ENCODE measurements at places on chromosomes 5 and 9. TPM values are rescaled to one million over a fixed set of nuclear protein-coding genes. Genes with fewer than 3 reads are reported as not detected.

DNA sequence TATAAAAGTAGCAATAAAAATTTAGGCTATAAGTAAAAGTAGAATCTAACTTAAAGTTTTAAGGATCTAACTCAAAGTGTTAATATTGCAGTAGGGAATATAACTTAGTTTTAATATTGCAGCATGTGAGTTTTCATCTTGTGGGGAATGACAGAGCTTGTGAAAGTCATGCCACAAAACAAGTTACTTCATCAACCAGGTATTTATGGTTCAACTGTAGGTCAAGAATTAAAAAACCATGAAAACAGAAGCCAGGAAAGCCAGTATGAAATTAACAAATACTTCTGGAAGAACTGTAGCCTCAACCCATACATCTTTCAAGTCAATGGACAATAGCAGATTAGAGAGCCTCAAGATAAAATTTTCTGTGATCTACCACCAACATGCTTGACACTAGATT is 19.0 kb downstream of the HMGCS1 start:
- DNase-seq: no peak

The IFNA21 gene
- total RNA-seq: not detected

DNA sequence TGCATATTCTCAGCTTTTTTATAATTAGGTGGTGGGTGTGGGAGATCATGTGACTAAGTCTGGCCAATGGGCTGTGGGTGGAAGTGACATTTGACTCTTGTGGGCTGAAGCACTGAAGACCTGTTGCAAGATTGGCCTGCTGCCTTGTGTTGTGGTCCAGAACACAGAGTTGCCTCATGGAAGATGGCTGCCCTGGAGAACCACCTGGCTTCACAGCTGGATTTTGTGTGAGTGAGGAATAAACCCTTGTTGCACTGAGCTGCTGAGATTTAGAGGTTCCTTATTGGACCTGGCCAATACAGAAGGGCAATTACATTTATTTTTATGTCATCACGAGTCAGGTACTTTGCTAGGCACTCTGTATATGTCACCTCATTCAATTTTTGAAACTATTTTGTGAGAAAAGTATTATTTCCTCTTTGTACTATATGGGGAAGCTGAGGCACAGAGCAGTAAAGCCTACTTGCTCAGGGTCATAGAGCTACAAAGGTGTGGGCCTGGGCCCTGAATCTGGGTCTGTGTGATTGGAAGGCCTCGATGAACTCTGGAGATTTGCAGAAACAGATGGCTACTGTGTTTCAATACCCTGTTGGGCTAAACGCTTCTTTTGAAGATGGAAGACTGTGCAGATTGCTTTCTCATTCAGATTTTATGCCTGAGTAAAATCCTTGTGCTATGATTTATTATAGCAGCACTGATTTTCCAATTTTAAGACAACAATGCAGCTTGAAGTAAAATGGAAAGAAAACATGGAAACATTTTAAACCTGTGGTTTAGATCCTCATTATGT is 71.2 kb upstream of the TBC1D2 start:
- peak; percentile 21 for DNase-seq

GRCh38 chr5:39948341-39948740 is 523.6 kb upstream of the DAB2 start:
- no peak for DNase-seq

The DAP gene
- 44.0 TPM for total RNA-seq

- DNase-seq: no peak
These were observed 50.3 kb downstream of the MOCS2 start for GRCh38 chr5:53059281-53059680.

DNA sequence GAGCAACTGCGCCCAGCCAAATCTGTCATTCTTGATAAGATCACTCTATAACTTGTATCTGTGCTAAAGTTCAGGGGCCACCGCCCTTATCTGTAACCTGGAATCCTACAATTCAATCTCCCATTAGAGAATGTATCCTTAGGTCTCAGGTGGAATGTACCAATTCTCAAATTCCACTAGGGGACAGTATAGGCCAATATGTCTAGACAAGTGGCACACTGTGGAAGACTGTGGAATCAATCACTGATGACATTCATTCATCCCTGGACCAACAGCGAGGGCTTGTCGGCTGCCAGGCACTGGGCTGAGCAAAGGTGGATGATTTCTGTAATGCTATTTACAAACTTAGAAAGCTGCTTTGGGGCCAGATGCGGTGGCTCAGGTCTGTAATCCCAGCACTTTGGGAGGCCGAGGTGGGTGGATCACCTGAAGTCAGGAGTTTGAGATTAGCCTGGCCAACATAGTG is 28.7 kb upstream of the MEGF9 start:
- DNase-seq: no peak

- DNase-seq: no peak
These were observed 530.4 kb upstream of the CDH9 start for GRCh38 chr5:27568811-27569210.

The GLDC gene
- total RNA-seq: 1.8 TPM

DNA sequence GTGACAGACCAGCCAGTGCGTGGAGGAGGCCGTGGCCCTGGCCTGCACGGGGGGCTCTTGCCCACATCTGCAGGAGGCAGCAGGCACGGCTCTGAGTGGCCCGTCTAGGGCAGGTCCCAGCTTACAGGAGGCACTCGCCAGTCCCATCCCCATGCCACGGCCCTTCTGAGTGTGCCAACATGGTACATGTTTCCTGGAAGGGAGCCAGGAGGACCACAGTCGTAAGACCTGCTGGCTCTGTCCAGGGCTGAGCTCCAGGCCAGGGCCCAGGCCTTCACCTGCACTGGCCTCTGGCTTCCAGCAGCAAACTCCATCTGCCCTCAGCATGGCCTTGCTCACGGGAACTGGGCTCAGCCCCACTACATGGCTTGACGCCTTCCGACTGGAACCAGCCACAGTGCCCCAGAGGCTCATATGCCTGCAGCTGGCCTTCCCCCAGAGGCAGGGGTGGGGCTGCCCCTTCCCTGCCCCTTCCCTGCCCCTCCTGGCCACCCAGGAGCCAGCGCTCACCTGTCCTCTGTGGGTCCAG is 3.8 kb downstream of the NKD2 start:
- DNase-seq: peak; percentile 4

- peak; percentile 81 for DNase-seq
These were observed 4.4 kb downstream of the SLC25A25 start for GRCh38 chr9:128072144-128073021.

The ADAMTS6 gene
- 0.96 TPM for total RNA-seq

DNA sequence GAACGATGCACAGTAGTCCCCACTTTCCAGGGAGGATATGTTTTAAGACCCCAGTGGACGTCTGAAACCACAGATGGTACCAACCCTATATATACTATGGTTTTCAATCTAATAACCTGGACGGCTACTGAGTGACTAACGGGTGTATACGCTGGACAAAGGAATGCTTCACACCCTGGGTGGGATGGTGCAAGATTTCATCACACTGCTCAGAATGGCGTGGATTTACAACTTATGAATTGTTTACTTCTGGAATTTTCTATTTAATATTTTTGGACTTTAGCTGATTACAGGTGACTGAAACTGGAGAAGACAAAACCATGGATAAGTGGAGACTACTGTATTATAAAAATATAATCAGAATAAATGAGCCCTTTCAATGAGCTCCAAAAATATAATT is 147.6 kb upstream of the TRIM32 start:
- no peak for DNase-seq

The MATR3 gene
- total RNA-seq: 133 TPM

- no peak for DNase-seq
These were observed 55.2 kb upstream of the IL12B start for GRCh38 chr5:159385536-159385935.

- no peak for DNase-seq
These were observed 241.7 kb downstream of the MCTP1 start for GRCh38 chr5:95043234-95043633.

- no peak for DNase-seq
These were observed 169.4 kb downstream of the CD180 start for GRCh38 chr5:67027171-67027570.

DNA sequence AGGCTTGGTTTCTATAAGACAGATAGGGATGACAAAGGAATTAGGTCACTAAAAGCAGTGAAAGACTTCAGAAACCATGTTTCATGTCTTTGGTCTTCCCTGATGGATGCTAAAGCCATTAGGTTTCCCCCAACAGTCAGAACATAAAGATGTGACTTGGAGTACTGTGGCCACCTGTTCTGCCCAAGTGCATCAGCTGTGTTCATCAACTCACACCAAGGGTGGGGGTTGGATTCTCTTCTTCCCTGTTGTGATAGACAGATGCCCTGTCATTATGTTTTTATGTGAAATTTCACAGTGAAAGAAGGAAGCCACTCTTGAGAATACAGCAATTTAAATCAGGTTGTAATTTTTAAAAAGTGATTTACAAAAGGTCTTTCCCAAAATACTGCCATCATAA is 196.8 kb downstream of the SH3GL2 start:
- no peak for DNase-seq

GRCh38 chr5:146515473-146516150 is 378 bp downstream of the GPR151 start:
- no peak for DNase-seq

DNA sequence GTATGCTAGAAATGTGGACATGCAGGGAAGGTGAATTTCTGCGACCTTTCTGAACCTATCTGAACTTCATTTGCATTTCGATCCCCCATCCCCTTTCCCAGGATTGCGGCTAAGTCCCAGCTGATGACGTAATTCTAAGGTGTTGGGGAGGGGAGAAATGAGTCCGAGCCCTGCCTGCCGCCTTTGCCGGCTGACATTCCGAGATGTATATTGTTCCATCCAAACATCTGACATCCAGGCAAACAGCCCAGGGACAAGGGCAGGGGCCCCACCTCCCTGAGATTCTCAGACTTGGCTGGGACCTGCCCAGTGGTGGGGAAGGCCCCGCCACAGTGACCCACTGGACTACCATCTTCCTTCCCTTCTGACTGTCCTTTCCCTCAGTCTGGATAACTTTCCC is 494.6 kb downstream of the ENC1 start:
- no peak for DNase-seq
